ENCODE measurements at places on chromosomes 5 and 9. TPM values are rescaled to one million over a fixed set of nuclear protein-coding genes. Genes with fewer than 3 reads are reported as not detected.

- no peaks in the 10 kb centered on the region for H3K4me1 ChIP-seq
- H3K27ac ChIP-seq = no peak overlapping the region
- H3K36me3 ChIP-seq = peaks cover 46% of the 10 kb centered on the region
- H3K27me3 ChIP-seq = no peaks in the 10 kb centered on the region
- H3K4me3 ChIP-seq = no peak overlapping the region
These were observed 175.9 kb downstream of the MAN2A1 start for GRCh38 chr5:109865637-109866036.

GRCh38 chr5:180128671-180129261, 57.2 kb upstream of the RNF130 start:
- DNase-seq = no peak
- H3K4me1 ChIP-seq = no peaks in the 10 kb centered on the region
- H3K27me3 ChIP-seq = peaks cover 23% of the 10 kb centered on the region

DNA sequence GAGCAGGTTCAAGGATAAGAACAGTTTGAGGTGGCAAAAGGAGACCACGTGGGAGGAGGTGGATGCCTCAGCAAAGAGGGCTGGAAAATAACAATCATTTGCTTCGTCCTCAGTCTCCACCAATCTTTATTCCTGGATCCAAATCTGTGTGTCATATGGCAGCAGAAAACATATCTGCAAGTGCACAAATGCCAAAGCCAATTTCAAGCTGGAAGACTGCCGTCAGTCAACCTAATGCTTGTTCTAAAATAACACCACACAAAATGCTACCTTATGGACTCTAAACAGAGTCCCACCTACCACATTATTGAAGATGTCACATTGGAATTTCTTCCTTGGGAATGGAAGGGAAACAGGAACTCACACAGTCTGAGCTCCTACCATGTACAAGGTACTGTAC, 129.1 kb downstream of the CDK5RAP2 start:
- no peaks in the 10 kb centered on the region for H3K27me3 ChIP-seq
- no peak for DNase-seq
- H3K36me3 ChIP-seq = peaks cover 63% of the 10 kb centered on the region
- H3K4me1 ChIP-seq = no peaks in the 10 kb centered on the region

Gene RFX3
- 25.4 TPM for total RNA-seq

DNA sequence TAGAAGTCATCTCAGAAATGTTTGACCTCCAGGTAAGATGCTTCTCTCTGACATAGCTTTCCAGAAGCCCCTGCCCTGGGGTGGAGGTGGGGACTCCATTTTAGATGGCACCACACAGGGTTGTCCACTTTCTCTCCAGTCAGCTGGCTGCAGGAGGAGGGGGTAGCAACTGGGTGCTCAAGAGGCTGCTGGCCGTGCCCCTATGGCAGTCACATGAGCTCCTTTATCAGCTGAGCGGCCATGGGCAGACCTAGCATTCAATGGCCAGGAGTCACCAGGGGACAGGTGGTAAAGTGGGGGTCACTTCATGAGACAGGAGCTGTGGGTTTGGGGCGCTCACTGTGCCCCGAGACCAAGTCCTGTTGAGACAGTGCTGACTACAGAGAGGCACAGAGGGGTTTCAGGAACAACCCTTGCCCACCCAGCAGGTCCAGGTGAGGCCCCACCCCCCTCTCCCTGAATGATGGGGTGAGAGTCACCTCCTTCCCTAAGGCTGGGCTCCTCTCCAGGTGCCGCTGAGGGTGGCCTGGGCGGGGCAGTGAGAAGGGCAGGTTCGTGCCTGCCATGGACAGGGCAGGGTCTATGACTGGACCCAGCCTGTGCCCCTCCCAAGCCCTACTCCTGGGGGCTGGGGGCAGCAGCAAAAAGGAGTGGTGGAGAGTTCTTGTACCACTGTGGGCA, 642 bp downstream of the CSF2 start:
- H3K27me3 ChIP-seq = no peaks in the 10 kb centered on the region
- peak overlapping the region; percentile 28 for H3K4me3 ChIP-seq
- no peaks in the 10 kb centered on the region for H3K36me3 ChIP-seq
- peak; percentile 76 for DNase-seq

Gene DMRTA1
- 1.7 TPM for total RNA-seq

Gene GPX3
- 855 TPM for total RNA-seq

DNA sequence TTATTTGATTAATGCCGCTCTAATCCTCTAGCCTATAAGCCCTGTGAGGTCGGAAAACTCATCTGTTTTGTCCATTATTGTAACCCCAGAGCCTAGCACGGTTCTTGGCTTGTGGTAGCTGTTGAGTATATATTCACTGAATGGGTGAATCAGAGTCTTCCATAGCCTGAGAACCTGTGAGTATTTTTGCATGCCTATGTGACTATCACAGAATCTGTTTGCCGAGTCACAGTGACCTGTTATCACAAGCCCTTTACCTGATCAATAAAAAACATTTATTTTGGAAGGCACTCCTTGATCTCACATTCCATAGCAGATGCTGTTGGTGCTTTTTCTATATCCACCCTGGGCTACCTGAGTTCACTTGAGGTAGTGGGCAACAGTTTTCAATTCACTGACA, 125.0 kb upstream of the STC2 start:
- no peak for DNase-seq
- no peaks in the 10 kb centered on the region for H3K36me3 ChIP-seq
- H3K4me1 ChIP-seq = peaks cover 10% of the 10 kb centered on the region
- no peak overlapping the region for H3K4me3 ChIP-seq

GRCh38 chr5:43469671-43470391, 13.8 kb downstream of the TMEM267 start:
- no peak for DNase-seq
- no peak overlapping the region for H3K4me3 ChIP-seq
- no peaks in the 10 kb centered on the region for H3K36me3 ChIP-seq
- no peak overlapping the region for H3K27ac ChIP-seq
- no peaks in the 10 kb centered on the region for H3K4me1 ChIP-seq

DNA sequence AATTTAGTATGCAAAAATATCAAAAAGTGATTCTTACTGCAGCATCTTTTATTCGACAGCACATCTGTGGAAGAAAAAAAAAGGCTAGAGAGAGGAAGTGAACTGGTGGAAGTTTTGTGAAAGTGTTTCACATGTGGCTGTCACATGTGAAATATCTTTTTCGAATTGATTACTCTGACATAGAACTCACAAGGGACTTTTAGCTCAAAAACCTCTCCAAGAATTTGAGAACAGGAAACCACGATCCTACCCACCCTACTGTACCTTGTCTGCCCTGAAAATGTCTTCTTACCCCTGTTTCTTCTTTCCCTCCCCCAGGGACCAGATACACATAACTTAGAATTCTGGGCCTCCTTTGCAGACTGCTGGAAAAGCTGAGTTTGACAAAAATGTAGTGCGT, 106.5 kb upstream of the PRRC1 start:
- H3K27me3 ChIP-seq = no peaks in the 10 kb centered on the region
- no peaks in the 10 kb centered on the region for H3K4me1 ChIP-seq
- H3K4me3 ChIP-seq = no peak overlapping the region
- DNase-seq = no peak

Gene INSL4
- not detected for total RNA-seq

DNA sequence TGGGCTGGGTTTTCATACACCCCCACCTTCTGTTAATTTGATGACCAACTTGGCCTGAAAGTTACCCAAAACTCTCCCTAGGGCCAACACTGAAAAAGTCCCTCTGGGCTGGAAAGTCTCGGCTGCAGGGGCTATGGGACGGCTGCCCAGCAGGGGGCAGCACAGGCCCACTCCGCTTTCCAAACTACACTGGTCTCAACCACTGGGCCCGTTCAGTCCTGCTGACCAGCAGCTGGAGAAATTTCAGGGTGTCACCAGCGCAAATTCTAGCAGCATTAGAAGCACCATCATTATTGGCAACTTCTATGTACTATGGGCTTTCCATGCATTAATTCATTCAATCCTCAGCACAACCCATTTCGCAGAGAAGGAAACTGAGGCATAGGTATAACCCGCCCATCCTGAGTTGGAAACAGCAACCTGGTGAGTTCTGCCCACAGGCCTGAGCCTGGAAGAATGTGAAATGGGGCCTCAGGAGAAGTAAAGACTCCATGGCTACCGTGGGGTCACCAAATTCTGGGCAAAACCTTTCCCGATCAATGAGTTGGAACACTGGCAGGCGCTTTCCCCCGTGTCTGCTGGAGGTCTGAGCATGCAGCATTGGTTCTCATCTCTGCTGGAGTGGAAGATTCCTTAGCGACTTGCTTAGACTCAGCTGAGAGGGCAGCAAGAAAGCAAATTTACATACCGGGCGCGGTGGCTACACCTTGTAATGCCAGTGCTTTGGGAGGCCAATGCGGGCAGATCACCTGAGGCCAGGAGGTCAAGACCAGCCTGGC, 9.7 kb downstream of the ORM2 start:
- peak; percentile 60 for DNase-seq
- peaks cover 94% of the 10 kb centered on the region for H3K36me3 ChIP-seq
- H3K27ac ChIP-seq = no peak overlapping the region
- H3K4me3 ChIP-seq = no peak overlapping the region
- H3K27me3 ChIP-seq = no peaks in the 10 kb centered on the region
- no peaks in the 10 kb centered on the region for H3K4me1 ChIP-seq

Gene GRXCR2
- total RNA-seq = not detected

- no peak for DNase-seq
- no peak overlapping the region for H3K4me3 ChIP-seq
- H3K36me3 ChIP-seq = no peaks in the 10 kb centered on the region
- no peak overlapping the region for H3K27ac ChIP-seq
These were observed 230.1 kb downstream of the PAX5 start for GRCh38 chr9:36803961-36804360.

DNA sequence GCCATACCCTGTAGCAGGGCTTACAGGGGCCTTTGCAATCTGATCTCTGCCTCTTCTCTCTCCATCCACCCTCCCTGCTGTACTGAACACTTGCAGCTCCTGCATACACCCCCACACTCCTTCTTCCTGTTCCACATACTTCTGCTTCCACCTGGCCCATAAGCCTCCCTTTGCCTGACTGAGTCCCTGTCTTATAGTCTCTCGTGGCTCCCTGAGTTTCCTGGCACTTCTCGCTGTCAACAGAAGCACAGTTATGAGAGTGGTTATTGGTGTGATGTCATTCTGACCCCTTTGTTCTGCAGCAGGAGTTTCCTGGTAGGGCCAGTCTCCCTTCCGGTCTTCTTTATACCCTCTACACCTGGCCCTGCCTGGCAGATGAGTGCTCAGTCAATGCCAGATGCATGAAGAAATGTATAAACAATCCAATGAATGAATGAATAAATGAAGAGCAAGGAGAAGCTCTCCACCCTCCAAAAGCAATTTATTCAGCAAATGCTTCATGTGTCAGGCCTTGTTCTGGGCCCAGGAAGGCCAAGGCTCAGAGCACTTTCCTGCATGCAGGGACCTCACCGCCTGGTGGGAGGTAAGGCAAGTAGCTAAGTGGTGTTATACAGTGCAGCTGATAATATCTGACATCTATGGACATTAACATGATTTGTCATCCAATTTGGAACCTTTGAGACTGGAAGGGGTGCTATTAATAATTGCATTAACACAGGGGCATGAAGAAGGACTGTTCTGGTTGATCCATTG, 20.5 kb upstream of the CSF1R start:
- no peak for DNase-seq
- H3K36me3 ChIP-seq = no peaks in the 10 kb centered on the region
- no peak overlapping the region for H3K4me3 ChIP-seq

DNA sequence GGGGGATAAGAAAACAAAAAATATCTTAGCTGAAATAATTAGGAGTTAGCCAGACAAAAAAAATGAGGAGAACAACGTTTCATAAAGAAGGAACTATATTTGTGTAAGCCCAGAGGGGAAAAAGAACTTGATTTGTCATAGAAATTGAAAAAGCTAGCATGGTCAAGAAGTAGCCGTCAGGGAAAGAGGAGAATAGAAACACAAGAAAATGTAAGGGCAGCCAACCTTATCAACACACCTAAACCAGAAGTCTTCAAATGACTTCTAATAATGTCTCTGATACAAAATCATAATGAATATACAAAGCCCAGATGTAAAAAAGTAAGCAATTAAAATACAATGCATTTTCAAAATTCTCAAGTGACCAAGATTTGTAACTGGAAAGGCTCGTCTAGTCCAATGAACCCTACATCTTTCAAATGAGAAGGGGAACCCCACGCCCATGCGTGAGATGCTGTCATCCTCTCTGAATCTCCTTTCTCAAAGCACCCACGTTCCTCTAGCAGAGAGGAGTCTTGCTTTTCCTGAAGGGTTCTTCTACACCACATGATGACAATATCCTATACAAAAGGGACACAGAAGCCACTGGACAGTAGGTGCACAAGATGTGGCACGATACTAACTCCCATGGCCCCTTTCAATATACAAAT, 103.7 kb downstream of the ARL15 start:
- H3K27ac ChIP-seq = no peak overlapping the region
- H3K27me3 ChIP-seq = no peaks in the 10 kb centered on the region
- no peak overlapping the region for H3K4me3 ChIP-seq
- no peaks in the 10 kb centered on the region for H3K36me3 ChIP-seq

Gene TSPAN17
- 32.3 TPM for total RNA-seq

GRCh38 chr5:109186759-109187158, 223.0 kb downstream of the PJA2 start:
- H3K4me1 ChIP-seq = peaks cover 8% of the 10 kb centered on the region
- no peak overlapping the region for H3K4me3 ChIP-seq
- H3K27me3 ChIP-seq = no peaks in the 10 kb centered on the region
- H3K36me3 ChIP-seq = peaks cover 29% of the 10 kb centered on the region

Gene ITGA2
- total RNA-seq = 7.4 TPM

- no peaks in the 10 kb centered on the region for H3K27me3 ChIP-seq
- H3K4me1 ChIP-seq = peaks cover 14% of the 10 kb centered on the region
- no peaks in the 10 kb centered on the region for H3K36me3 ChIP-seq
- DNase-seq = no peak
- H3K27ac ChIP-seq = no peak overlapping the region
These were observed 24.6 kb upstream of the IFNK start for GRCh38 chr9:27499451-27499850.

- H3K4me1 ChIP-seq = no peaks in the 10 kb centered on the region
- no peaks in the 10 kb centered on the region for H3K27me3 ChIP-seq
- peak; percentile 42 for DNase-seq
- no peak overlapping the region for H3K4me3 ChIP-seq
- H3K36me3 ChIP-seq = no peaks in the 10 kb centered on the region
- H3K27ac ChIP-seq = no peak overlapping the region
These were observed 77.7 kb downstream of the ZNF354C start for GRCh38 chr5:179137643-179138567.

DNA sequence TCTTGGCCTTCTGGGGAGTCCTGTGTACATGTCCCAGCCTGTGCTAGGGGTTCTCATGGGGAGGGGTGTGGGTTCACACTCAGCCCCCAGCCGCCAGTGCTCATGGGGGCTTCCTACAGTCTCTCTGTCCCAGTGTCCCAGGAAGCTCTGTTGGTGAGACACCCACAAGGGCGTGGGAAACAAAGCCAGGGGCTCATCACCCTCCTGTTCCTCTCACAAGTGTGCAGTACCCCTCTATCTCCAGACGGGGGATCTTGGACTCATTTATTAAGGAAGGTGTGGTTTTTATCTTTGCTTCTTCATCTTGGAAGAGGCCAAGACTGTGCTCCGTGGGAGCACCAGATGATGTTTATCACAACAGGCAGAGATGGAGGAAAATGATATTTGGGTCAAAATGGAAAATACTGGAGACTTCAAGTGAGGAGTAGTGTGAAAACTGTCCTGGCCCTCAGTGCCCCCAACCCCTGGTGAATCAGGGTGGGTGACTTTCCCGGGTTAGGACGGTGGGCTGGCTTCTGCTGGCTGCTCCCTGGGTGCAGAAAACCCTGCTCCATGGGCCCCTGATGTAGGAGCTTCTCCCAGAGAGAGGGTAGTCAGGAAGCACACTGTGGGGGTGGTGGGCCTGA, 15.2 kb downstream of the TMEM171 start:
- no peaks in the 10 kb centered on the region for H3K4me1 ChIP-seq
- H3K36me3 ChIP-seq = no peaks in the 10 kb centered on the region
- peaks cover 11% of the 10 kb centered on the region for H3K27me3 ChIP-seq
- no peak overlapping the region for H3K4me3 ChIP-seq
- no peak for DNase-seq
- no peak overlapping the region for H3K27ac ChIP-seq

Gene PRR16
- total RNA-seq = 0.95 TPM

All from lower lobe of right lung (tissue), 2 donors.